Ascending aorta (tissue), 2 donors: ENCODE measurements at places on chromosomes 1 and 21. TPM values are rescaled to one million over a fixed set of nuclear protein-coding genes. Genes with fewer than 3 reads are reported as not detected.

DNA sequence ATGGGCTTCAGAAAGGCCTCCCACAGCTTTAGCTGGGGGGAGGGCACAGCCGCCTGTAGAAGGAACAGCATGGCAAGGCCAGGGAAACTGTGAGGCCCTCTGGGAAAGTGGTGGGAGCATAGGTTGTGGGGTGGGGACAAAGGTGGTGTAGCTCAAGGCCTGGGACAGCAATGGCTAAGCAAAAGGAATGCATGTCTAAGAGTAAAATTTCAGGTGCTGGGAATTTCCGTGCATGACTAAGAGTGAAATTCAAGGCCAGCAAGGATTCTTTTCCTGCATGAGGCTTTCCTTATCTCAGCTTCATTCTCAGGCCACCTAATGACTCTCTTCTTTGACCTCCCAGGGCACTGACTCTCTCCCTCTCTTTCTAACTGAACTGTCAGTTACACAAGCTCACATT, 86.5 kb upstream of the WNT4 start:
- no peak for DNase-seq

DNA sequence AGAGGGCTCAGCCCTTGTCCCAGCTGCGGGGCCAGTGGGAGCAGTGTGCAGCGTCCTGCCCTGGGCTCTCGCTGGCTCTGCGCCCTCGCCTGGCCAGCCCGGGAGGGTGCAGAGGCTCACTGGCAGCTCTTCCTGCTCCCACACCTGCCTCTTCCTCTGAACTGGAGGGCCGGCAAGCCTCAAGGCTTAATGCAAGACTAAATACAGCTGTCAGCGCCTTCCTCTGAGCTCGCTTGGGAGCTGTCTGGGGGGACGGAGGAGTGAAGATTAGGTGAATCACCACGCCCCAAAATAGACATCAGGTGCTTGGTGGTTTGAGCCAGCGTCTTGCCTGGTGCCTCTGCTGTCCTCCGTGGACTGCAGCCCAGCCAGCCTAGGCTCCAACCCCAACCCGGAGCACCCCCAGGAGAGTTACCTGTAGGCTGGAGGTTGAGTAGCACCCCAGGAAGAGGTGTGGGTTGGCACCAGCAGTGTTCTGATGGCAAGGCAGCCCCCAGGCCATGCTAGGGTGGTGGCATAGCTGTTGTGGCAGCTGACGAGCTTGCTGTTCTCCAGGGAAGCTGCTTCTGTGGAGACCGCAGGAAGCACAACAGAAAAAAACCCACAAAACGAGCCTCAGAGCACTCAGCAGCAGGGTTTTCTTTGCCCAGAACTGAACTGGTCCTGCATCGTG, 36.9 kb downstream of the UMODL1 start:
- DNase-seq, result no peak

GRCh38 chr1:242462867-242463266, 61.6 kb downstream of the PLD5 start:
- no peak for DNase-seq

SERINC2 gene
- total RNA-seq, result 10.7 TPM

SPRR2D gene
- not detected for total RNA-seq
